Left lung (tissue), 14 donors: ENCODE measurements at places on chromosomes 2 and 18.
A peak's percentile ranks its signal among the peaks of the same experiment; 100 is the strongest.

DNA sequence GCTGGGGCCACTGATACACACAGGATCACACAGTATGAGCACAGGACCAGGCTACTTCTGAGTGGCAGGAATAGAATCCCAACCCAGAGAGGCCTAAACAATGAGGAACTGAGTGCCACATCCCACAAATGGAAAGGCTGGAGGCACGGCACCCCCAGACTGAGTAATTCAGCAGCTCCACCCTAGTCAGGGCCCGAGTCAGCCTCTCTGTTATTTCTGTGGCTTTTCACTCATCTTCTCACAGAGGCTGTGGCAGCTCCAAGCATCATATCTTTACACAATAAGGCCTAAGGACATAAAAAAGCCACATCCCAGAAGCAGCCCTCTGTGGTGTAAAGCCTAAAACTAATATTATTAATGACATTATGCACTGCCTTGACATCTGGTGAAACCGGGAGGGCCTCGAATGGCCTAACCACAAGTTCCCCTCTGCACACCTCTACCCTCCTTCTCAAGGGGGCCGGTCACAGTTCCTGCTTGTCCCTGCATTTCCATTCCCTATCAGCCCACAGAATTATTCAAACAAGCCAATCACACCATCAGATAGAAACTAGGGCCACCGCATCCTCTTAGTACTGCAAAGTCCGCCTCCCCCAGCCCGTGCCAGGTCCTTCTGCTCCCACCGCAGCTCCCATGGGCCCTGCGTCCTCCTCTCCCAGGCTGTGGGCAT is 12.5 kb upstream of the MAL start:
- no peak for DNase-seq

DNA sequence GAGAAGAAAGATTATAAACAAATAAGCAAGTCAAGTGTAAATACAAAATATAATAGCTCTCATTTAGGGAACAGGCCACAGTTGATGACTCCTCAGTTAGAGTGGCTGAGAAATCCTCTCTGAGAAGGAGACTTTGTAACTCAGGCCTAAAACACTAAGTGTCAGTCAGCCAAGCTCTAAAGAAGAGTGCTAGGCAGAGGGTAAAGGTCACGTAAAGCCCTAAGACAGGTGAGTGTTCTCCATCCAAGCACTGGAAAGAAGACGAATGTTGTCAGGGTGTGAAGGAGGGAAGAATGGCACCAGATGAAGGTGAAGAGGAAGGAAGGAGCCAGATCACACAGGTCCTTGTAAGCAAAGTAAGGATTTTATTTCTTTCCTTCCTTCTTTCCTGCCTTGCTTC is 24.3 kb downstream of the ERMN start:
- no peak for DNase-seq

DNA sequence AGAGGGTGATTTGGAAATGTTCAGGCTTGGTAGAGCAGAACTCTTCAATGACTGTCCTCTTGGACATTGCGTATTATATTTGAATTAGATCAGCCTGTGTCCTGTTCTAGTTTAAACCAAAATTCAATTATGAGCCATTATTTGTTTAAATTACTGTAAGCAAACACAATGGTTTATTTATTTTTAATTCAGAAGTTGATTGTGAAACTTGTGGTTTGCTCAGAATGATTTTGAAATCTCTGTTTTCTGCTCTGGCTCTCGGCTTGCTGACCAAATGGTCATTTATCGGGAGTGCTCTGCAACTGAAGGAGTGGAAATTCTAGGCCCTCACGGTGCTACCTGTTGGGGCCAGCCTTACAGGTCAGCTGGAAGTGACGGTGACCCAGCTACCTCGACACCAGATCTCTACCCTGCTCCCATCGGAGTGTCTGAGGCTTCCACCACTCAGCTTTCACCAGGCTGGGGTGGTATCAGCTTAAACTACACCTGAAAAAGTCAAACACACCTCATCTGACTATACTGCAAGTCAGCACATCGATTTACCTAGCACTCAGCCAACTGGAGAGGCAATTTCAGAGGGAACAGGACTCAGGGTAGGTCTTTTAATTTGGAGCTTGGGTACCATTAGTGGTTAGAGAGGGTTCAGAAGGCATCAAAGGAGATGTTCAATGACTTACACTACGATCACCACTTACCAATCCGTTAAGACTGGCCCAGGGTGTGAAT is 36.8 kb upstream of the GPD2 start:
- DNase-seq = peak; percentile 23

DNA sequence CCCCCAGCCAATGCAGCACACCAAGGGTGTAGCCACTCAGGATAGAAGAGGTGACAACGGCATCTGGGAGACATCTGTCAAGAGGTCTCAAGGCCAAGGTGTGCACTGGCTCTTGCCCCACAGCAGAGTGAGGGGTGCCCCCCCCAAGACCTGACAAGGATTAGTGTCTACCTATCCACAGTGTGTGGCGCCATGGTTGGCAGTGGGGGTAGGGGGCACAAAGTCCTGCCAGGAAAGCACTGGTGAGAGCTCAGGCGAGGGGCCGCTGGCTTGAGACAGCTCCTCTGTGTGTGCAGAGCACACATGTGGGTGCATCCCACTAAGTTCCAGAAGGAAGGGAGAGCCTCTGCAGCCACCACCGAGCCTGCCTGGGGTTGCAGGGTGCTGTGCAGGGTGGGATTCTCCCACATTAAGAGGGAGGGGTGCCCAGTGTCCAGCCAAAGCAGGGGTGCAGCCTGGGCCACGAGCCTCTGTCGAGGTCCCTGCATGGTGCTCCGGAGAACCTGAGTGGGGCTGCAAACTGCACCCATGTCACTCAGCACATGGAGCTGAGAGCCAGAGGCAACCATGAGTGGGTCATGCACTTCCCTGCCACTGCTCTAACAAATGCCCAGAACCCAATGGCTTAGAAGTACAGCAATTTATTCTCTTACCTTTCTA is 311.2 kb upstream of the HDAC4 start:
- no peak for DNase-seq

DNA sequence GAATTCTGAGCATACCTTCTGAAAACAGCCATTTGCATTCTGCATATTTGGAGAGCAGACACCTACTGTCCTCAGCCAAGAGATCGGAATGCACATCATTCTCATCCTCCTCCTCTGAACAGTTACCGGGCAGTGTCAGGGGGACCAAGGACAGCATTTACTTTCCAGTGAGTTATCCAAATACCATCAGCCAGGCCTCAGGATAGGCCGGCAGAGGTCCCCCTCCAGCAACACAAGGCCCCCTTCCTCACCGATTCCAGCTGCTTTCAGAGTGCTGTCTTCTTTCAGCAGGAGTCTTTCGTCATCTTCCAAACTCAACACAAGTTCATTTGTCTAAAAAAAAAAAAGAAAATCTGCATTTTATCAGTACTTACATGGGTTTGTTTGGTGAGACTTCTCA is 55.3 kb downstream of the C2orf76 start:
- no peak for DNase-seq

DNA sequence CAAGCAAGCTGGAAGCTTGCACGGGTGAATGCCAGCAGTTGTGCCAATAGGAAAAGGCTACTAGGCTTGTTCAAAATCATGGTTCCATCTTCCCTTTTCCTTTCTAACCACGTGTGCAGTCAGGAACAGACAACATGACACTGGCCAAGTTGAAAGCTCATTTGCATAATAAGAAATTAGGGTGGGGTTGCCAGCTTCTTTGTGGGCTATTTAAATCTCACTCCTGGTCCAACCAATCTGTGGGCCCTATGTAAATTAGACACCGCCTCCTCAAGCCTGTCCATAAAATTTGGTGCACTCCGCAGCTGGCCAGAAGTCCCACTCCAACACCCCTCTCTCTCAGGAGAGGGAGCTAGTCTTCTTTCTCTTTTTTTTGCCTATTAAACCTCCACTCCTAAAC is 1948.4 kb upstream of the PIK3C3 start:
- no peak for DNase-seq

DNA sequence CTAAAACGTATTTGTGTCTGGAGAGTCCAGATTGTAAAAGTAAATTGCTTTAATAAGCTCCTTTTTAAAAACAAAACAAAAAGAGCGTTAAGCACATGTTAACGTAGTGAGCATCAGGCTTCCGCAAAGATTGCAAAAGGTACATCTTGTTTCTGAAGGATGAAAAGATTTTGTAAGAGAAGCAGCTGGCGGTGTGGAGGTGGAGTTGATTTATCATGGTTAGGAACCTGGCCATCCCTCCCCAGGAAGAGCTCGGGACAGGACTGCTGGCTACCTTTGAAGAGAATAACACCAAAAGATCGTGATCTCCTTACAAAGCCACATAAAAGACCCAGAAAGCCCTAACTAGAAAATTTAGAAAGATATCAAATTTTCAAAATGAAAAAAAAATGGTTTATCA is 132.2 kb downstream of the DNER start:
- DNase-seq = no peak

DNA sequence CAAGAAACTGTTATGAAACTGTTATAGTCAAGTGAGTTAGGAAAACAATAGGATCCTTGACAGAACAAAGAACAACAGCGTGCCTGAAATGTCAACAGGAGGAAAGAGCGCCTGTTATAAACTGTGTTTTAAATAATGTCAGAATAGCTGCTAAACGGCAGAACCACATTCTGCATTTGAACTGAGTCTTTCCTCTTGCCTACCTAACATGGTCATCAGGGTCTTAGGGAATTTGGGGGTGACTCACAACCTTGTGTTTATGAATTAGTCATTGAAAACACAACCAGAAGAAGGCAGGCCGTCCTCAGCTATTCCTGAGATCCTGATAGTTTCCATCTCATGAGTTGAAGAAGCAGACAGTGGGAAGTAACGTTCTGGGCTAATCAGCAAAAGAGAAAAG is 222.0 kb upstream of the FN1 start:
- DNase-seq = no peak

DNA sequence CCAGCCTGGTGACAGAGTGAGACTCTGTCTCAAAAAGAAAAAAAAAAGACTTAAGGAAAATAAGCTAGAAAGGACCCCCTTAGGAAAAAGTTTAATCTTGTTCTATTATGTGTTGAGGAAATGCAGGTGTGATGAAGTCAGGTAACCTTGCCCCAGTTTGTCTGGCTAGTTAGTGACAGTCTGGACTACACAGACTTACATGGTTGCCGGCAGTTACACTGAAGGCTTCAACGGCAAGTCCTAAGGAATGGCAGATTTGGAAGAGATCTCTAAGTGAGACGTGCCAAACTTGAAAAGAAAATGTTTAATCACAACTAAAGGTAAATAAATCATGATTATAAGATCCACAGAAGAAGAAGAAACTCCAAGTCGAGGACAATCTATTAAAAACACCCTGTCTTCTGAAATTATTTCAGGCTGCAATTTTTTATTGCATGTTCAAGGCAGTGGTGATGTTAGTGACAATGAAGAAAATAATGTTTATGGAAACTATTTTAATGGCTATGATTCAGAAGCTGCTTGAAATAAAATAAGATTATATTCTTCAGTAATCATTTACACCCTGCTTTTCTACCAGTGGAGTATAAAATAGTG is 84.2 kb downstream of the TTC27 start:
- no peak for DNase-seq

GRCh38 chr2:15744820-15745219 is 153.2 kb downstream of the DDX1 start:
- no peak for DNase-seq

DNA sequence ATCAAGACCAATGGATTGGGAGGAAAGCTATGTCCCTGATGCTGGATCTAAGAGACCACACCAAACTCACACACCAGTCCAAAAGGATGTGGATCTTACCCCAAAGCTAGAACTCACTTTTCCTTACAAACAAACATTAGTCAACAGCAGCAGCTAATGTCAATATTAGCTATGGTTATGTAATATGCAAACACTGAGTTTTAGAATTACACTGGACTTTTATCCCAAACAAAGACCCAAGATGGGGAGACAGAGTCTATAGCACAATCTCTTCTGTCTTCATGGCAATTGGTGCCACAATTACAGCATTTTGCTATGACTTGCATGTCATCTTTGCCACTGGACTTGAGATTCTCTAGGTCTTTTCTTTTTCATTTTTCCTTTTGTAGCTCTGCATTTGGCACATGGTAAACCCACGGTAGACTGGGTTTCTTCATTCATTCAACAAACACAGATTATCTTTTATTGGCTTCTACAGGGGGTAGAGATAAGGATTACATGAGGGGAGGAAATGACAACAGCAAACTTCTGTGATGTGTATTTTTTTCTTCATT is 59.0 kb downstream of the SPRED2 start:
- no peak for DNase-seq

- DNase-seq = no peak
Measured at GRCh38 chr2:36330473-36331395, 24.8 kb upstream of the CRIM1 start.

- no peak for DNase-seq
Measured at GRCh38 chr2:233350708-233351107, 3.6 kb upstream of the DGKD start.

DNA sequence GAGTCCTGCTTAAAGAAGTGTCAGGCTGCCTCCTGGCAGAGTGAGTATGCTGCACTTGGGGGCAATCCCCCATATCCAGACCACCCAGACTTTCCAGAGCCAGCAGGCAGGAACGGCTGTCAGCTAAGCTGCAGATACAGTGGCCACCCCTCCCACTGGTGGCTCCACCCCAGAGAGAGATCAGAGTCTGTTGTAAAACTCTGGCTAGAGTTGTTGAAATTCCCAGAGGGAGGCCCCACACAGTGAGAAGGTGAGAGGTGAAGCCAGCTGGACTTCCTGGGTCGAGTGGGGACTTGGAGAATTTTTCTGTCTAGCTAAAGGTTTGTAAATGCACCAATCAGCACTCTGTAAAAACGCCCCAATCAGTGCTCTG is 533.8 kb upstream of the ACVR2A start:
- DNase-seq = no peak

DNA sequence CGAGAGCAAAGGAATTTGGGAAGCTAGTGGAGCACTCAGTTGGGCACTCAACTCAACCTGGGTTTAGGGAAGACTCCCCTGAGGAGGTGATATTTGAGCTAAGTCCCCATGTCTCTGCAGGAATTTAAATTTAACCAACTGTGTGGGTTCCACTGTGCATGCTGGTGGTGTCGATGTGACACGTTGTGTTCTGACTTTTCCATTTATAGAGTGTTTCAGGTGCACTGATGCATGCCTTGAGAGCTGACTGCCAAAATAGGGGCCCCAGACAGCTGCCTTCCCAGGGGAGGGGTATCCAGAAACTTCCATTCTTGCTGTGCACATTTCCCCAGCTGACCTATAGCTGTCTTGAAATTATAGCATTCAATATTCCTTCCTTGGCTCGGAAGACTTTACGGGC is 63.7 kb upstream of the BCL2L11 start:
- no peak for DNase-seq

- DNase-seq = peak; percentile 43
Measured at GRCh38 chr2:84631047-84631446, 114.7 kb downstream of the DNAH6 start.

DNA sequence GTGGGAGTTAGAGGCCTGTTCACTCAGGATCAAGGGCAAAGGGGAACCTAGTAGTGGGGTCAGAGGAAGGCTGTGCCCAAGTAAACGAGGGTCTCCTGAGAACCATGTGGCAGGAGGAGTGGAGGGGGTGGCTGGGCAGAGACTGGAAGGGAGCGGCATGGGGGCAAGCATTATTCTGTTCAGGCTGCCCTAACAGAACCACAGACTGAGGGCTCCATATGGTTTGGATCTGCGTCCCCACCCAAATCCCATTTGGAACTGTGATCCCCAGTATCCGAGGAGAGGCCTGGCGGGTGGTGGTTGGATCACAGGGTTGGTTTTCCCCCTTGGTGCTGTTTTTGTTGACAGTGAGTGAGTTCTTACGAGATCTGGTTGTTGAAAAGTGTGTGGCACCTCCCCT is 287.0 kb downstream of the PHLPP1 start:
- no peak for DNase-seq
